ENCODE measurements at places on chromosomes 2 and 18.

DNA sequence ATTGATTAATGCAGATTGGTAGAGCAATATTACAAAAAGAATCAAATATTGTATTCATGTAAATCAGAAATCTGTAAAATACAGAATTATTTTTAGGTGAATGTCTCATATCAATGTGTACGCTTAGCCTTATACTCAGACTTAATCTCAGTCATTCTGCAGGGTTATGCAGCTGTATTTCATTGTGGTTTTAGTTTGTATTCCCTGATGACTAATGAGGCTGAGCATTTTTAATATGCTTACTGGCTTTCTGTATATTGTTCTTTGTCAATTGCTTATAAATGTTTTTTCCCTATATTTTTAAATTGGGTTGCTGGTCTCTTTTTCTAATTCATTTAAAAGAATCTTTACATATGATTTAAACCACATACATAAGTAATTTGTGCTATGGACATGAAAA lies 50.1 kb downstream of the CDH19 start:
- DNase-seq = no peak

DNA sequence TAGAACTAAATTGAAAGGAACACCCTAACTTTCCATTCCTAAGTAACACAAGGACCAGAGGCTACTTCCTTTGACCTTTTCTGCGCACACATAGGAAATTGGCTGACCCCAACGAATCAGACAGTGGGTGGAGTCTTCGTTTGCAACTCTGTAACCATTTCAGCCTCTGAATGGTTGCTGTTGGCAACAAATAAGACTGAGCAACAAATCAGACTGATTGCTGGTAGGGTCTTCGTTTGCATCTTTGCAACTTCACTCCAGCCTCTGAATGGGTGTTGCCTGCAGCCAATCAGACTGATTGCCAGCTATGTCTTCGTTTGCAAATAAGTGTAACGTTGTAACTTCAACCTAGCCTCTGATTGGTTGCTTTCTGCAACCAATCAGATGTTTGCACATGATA lies 34.6 kb downstream of the USP40 start:
- no peak for DNase-seq

- DNase-seq = no peak
These were observed 210.7 kb upstream of the COPS8 start for GRCh38 chr2:236874866-236875481.

- DNase-seq = no peak
These were observed 32.0 kb upstream of the MAP2 start for GRCh38 chr2:209391776-209392401.

- DNase-seq = no peak
These were observed 202.1 kb downstream of the RNF144A start for GRCh38 chr2:7119132-7119835.

- no peak for DNase-seq
These were observed 405.5 kb downstream of the MEIS1 start for GRCh38 chr2:66840321-66841002.

GRCh38 chr2:6448893-6449292 lies 416.8 kb downstream of the CMPK2 start:
- no peak for DNase-seq

DNA sequence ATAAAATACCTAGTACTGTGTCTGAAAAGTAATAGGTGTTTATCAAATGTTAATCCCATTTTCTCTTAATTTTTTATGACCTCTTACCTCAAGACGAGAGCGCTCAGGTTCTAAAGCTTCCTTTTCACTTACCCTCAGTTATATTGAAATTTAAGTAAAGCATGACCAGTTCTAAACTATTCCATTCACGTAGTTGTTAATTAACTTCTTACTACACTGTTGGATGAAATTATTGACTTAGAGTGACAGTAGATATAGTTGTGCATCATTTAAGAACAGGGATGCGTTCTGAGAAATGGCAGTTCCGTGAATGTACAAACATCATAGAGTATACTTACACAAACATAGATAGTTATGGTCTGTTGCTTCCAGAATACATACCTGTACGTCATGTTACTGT lies 20.1 kb upstream of the HTR2B start:
- no peak for DNase-seq

GRCh38 chr2:135818937-135819610 lies 17.9 kb downstream of the LCT start:
- DNase-seq = no peak

DNA sequence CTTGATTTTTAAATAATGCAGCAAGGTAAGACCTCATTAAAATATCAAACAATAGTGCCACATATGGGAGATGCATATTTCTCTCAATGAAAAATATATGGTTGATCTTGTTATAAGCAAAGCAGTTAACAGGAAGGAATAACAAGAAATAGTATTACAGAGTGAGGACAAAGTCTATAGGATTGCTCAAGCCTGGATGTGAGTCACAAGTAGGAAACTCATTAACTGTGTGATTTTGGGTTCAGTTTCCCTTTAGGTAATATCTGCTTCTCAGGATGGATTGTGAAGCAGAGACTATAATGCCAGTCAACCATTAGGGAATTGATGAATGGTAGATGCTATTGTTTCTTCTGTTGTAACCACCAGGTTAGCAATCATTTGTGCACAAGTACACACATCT lies 42.9 kb upstream of the SPHKAP start:
- DNase-seq = no peak

GRCh38 chr2:144520756-144521487 lies 1.0 kb upstream of the ZEB2 start:
- no peak for DNase-seq

DNA sequence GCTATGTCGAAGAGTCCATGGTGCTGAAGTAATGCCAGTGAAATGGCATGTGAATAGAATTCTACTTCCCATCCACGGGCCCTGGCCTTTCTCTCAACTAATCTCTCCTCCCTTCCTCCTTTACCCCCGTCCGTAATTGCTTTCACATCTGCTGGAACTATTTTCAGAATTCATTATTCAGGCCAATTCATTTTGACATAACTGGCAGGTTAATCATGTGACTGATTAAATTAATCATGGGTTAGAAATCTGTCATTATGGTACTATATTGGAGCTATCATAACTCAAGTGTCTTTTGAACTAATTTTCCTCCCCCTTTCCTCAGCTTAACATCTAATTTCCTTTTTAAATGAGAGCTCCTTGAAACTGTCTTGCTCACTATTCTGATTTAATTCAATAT lies 66.9 kb downstream of the ZDBF2 start:
- DNase-seq = no peak

DNA sequence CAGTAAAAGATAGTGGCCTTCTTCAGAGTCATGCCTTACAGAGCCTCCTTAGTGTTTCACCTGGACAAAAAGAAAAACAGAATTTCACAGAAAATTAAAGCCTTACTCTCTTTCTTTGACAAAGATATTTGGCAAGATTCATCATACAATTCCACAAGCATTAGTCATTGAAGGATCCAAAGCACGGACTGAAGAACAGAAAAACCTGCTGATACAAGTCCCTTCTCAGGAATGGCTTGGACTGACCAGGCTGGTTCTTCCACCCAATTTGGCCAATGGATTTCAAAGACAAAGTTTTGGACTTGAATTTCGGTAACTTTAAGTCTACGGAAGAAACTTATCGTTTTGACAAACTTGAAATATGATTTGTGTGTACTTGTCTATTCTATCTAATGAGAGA lies 39.1 kb upstream of the GALNT3 start:
- no peak for DNase-seq

DNA sequence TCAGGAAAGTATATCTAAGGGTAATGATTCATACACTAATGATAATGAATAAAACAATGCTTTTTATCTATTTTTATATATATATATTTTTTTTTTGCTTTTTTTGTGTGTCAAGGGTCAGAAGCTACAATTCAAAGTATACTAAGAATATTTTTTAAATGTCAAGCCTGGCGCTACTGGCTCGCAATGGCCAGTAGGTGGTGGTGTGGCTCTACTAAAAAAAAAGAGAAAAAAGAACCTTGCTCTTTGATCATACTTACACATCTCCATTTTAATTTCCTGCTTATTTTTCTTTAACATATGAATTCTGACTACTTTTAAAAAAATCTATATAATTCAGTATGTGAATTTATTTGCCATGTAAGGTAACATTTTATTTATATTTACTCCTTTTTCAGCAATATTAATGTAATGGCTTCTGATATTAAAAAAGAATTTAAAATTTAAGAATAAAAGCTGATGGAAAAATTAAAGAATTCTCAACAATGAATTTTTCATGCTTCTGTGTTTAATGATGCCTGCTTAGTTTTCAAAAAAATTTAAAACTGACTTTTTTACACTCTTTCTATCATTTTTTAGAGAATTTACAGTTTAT lies 232.9 kb downstream of the GULP1 start:
- DNase-seq = no peak

DNA sequence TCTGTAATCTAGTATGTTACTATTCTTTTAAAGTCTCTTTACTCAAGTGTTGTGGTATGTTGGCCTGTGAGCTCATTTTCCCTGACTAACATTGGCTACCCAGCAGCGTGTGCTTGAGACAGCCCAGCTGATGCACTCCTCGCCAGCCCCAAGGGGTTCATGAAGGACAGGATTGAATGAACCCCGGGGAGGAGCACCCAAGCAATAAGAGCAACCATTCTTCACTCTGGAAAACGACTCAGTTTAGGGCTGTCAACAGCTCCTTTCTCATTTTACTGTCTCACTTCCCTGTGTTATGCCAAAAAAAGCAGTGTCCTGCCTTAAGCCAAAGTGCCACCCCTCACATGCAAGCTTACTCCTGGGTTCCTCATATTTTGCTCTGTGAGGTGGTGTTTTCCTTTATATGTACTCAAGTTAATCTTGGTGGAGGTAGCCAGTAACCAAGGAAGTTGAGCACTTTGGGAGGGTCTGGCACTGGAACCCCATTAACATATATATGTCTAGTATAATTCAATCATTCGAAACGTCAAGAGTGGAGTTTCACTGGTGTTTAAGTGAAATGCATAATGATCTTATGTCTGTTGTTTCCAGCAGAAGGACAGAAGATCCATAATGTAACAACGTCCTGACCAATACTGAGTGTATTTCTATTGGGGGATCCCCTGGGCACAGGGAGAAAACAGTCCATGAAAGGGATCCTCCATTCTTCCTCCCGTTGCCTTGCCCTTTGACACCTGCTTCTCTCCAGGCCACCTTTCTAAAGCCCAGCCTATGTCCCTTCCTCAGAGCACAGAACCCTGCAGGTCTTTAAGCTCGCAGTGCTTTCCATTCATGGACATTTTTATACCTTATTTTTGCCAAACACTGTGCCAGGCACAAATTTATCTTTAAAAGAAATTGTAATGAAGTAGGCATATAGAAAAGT lies 43.2 kb downstream of the ATIC start:
- DNase-seq = no peak

GRCh38 chr2:113060396-113060795 lies 1.4 kb downstream of the IL36RN start:
- DNase-seq = no peak

- DNase-seq = no peak
These were observed 42.4 kb downstream of the HK2 start for GRCh38 chr2:74876081-74876886.

- no peak for DNase-seq
These were observed 136.5 kb downstream of the NR4A2 start for GRCh38 chr2:156196031-156196430.

DNA sequence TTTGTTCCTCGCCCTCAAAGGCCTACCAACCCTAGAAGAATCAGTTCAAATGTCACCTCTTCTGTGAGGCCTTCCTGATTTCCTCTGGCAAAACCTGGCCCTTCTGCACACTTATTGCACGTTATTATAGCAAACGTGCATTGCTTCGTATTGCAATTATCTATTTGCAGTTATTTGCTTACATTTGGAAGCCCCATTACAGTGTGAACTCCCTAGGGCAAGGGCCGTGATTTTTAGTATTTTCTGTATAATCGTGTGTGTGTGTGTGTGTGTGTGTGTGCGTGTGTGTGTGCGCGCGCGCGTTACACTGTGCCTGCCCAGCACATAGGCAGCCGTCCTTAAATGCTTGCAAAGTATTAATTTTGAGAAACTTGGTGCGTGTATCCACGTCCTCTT lies 460 bp upstream of the SEMA4F start:
- no peak for DNase-seq

DNA sequence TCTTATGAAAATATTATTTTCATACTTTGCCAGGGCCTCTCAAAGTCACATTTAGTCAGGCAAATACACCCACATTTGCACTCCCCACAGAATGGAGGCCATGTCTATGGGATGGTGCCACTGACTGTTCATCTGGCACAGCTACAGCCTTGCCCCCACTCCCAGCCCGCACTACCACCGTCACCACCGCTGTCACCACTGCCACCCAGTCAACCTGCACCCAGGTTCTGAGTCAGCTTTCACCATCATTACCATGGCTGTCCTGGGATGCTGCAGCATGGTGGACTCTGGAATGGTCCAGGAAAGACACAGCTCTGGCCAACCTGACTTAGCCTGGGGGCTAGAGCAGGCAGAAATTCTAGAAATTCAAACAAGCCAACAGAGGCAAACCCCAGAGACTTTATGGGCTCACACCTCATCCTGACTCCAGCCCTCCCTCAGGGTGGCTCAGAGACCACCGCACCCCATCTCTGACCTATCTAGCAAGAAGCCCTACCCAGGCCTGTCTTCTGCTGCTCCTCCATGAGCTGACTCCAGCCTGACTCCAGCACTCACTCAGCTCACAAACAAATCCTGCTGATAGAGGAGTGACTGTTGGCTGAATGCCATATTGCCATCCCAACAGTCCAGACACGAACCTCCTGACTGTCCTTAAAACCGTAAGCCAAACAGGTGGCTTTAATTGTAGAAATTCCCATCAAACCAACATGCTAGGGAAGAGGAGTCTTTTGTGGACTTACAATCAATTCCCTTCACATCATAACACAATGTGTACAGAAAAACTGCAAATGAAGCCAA lies 28.0 kb downstream of the DNER start:
- no peak for DNase-seq

DNA sequence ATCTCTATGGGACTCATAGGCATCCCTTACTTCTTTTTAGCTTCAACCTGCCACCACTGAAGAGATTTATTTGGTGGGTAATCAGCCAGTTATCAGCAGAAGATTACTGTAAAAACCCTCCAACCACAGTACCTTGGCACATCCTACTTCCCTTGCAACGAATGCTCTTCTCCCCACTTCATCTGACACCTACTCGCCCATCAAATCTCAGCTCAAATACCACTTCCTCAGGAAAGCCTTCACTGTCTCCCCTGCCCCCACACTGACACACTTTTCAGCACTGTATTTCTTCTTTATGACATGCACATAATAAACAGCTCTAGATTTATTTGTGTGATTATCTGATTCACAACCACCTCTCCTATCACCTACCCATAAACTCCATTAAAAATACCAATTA lies 3.1 kb downstream of the KDSR start:
- DNase-seq = no peak
